ENCODE measurements at places on chromosomes 6 and 20.

DNA sequence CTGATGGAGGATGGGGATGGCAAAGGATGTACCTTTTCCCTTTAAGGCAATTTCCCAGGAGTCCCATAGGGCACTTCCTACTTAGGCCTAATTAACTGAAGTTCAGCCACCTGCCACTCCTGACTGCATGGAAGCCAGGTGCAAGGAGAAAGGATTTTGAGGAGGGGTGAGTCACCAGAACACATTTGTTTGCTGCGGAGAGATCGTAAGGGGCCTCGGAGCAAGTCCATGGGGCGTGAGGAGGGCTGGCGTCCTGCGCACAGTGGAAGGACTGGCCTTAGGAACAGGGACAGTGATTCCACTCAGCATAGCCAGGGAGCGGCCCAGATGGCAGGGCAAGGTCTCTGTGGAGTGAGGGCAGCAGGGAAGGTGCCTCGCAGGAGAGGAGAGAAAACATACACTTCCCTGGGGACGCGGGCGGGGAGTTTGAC lies 11.8 kb upstream of the MAP1LC3A start:
- DNase-seq = no peak

DNA sequence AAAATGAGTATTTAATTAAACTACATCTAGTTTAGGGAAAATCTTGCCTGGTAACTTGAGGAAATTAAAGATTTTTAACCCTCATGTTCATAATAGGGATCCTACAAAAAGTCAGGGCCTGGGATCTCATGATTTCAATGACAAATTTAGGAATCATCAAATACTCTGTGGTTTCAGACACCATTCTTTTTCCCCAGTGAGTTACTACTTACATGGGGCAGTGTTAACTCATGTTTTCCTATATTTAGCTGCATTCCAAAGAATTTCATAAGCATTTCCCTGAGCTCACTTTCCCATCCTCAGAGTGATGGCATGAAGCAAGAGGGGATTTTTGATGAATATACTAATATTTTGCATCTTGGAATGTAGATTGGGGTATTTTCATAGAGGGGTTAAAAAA lies 321.7 kb downstream of the CENPW start:
- no peak for DNase-seq

DNA sequence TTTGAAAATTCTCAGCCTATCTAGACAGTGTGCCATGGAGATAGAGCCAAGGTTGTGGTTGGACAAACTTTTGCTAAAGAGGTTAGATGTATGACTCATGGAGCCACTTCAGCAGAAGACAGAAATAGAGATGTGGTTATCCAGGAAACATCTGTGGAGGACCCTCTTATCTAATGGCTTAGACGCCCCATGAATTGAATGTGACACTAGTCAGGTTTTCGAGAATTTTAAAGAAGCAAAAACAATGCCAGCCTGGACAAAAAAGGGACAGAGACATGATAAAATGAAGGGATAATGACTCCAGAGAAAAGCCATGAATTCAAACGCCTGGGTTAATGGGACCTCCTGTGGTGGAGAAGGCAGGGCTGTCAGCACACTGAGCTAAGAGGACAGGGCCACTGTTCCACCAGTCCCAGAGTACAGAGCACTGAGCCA lies 280.5 kb downstream of the CLVS2 start:
- DNase-seq = no peak

GRCh38 chr6:120056085-120056484 lies 706.5 kb upstream of the MAN1A1 start:
- no peak for DNase-seq

DNA sequence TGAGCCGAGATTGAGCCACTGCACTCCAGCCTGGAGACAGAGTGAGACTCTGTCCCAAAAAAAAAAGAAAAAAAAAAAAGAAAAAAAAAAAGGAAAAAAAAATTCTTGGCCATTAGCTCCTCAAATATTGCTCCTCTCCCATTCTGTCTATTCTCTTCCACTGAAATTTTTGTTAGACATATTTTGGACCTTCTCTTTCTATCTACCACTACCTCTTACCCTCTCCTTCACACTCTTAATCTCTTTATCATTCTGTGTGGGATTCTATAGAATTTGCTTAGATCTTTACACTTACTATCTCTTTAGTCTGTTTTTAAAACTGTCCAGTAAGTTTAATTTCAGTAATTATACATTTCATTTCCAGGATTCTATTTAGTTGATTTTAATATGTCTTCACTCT lies 85.0 kb downstream of the IRAK1BP1 start:
- DNase-seq = no peak

- no peak for DNase-seq
Measured at GRCh38 chr20:34536798-34537394, 20.7 kb downstream of the DYNLRB1 start.

DNA sequence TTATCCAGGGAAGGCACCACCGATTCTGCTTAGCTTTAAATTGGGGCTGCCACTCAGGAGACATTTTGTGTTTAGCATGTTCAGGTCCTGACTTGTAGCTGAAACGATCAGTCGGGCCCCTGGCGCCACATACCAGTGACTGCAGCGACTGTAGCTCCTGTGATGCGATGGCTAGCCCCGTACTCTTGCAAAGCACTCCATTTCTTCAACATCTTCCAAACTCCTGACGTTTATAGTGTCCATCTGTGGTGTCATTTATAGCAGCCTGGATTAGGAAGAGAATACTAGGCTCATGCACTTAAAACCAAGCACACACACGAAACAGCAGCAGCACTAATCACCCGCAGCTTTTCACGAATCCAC lies 13.0 kb downstream of the POU3F2 start:
- DNase-seq = no peak

GRCh38 chr6:18326001-18326400 lies 61.1 kb upstream of the RNF144B start:
- DNase-seq = no peak

GRCh38 chr6:106077881-106078280 lies 8.3 kb upstream of the PRDM1 start:
- DNase-seq = no peak

- no peak for DNase-seq
Measured at GRCh38 chr6:34917626-34918285, 28.7 kb downstream of the ANKS1A start.

- DNase-seq = no peak
Measured at GRCh38 chr20:19855416-19855815, 97.4 kb downstream of the RIN2 start.

DNA sequence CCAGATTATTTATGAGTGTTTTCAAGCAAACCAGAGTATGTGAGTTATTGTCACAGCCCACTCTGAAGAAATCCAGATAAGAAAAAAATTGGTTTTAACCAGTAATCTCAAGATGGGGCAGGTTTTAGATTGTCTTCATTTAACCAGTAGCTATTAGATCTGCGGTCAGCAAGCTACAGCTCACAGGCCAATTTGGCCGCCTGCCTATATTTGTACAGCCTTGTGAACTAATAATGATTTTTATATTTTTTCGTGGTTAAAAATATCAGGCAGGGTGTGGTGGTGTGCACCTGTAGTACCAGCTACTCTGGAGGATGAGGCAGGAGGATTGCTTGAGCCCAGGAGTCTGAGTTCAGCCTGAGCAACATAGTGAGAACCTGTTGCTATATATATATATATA lies 5.0 kb downstream of the FAM209B start:
- DNase-seq = no peak

DNA sequence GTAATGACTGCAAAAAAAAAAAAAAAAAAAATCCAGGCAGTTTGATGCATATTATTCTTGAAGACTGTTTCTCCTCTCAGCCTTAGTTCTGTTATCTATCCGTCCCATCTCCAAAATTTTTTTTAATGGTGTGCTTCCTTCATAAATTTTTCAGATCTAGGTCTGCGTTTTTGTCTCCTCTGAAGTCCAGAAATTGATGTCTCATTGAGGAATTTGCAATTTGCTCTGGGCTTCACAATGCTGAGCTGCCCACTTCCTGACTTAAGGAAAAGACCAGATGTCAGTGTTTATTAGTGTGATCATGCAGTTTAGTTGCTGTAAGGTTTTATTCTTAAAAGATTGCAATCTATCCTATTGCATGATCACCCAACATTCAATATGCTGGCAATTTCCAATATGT lies 297.6 kb downstream of the ZNF217 start:
- no peak for DNase-seq
